Vein endothelial cell (primary cell): ENCODE measurements at places on chromosomes 7 and 10. TPM values are rescaled to one million over a fixed set of nuclear protein-coding genes. Genes with fewer than 3 reads are reported as not detected.

Gene TFPI2
- total RNA-seq: 86.2 and 95.5 TPM in 2 replicates

Gene A1CF
- not detected in 2 replicates for total RNA-seq

Gene ADRB1
- total RNA-seq: 3.0 and 12.4 TPM in 2 replicates

Gene KLF14
- total RNA-seq: not detected in 2 replicates

Gene CCDC6
- 28.1 and 36.4 TPM in 2 replicates for total RNA-seq
